ENCODE measurements at places on chromosomes 2 and 18.

- DNase-seq, result no peak
Measured at GRCh38 chr18:39909706-39910105, 2045.3 kb upstream of the PIK3C3 start.

GRCh38 chr2:159199236-159199635 is 87.3 kb downstream of the WDSUB1 start:
- DNase-seq, result no peak

- DNase-seq, result no peak
Measured at GRCh38 chr18:27996801-27997272, 180.1 kb downstream of the CDH2 start.

- DNase-seq, result no peak
Measured at GRCh38 chr18:45830917-45831316, 5.4 kb downstream of the SIGLEC15 start.

GRCh38 chr2:58635801-58636375 is 394.8 kb upstream of the FANCL start:
- DNase-seq, result no peak

DNA sequence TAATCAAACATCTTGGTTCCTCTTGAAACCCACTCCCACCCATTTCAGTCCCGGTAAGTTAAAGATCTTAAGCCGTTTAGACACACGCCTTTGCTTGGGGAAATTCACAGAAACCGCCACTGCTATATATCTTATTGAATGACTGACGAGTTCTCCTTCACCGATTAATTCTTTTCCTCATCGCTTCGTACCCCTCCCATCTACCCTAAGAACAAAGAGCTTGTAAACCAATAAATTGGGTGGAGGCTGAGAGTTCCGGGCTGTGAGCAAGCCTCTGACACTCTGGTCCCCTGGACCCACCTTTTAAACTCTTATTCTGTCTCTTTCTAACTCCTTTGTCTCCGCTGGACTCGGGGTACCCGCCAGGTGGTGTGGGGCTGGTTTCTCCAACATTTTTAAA is 30.6 kb downstream of the TMEM131 start:
- no peak for DNase-seq

- DNase-seq, result no peak
Measured at GRCh38 chr2:223782629-223783028, 54.8 kb downstream of the AP1S3 start.

DNA sequence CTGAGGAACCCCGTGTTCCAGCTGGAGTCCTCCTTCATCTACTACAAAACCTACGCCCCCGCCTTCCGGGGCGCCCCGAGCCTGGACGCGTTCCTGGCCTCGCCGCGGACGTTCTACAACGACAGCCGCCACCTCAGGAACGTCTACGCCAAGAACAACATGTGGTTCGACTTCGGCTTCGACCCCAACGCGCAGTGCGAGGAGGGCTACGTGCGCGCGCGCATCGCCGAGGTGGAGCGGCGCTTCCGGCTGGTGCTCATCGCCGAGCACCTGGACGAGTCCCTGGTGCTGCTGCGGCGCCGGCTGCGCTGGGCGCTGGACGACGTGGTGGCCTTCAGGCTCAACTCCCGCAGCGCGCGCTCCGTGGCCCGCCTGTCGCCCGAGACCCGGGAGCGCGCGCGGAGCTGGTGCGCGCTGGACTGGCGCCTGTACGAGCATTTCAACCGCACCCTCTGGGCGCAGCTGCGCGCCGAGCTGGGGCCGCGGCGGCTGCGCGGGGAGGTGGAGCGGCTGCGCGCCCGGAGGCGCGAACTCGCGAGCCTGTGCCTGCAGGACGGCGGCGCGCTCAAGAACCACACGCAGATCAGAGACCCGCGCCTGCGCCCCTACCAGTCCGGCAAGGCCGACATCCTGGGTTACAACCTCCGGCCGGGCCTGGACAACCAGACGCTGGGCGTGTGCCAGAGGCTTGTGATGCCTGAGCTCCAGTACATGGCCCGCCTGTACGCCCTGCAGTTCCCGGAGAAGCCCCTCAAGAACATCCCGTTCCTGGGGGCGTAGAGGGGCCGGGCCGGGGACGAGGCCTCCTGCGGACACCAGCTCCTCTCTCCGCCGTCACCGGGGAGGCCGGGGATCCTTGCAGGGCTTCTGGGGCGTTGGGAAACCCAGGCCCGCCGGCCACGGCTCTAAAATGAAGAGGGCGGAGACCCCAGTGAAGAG is 5.3 kb upstream of the NEU4 start:
- peak; percentile 59 for DNase-seq

DNA sequence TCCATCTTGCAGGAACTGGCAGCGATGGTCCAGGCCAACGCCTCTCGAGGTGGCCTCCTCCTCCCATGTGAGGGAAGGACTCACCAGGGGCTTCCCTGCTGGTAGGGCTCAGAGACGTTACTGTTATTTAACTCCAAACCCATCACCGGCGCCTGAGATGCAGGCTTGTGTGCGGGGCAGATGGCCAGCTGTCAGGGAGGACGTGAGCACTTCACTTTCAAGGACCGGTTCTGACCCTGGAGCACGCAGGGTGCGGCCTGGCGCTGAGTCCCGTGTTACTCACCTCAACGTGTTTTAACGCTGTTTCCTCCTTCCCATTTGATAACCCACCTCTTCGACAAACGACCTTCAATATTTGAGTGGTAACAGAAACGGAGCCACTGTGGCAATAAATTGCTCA is 350.2 kb downstream of the ZNF516 start:
- no peak for DNase-seq
